ENCODE measurements at places on chromosomes 6 and 20.

DNA sequence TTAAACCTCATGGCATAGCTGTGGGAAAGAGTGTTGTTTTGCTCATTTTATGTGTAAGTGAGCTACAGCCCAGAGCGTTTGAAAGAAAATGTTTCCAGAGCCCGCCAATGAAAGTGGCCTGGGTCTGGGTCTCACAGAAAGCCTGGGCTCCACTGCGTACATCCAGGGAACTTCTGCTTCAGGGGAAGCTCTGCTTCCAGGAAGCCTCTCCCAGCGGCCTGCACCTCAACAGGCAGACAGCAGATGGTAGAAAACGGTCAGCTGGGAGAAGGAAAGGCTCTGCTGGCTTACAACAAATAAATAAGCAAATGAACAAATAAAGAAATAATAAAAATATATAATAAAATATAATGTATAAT lies 270.5 kb upstream of the SUPT3H start:
- no peak for DNase-seq

- DNase-seq, result peak; percentile 22
These were observed 20.6 kb upstream of the SGK2 start for GRCh38 chr20:43537921-43538877.

DNA sequence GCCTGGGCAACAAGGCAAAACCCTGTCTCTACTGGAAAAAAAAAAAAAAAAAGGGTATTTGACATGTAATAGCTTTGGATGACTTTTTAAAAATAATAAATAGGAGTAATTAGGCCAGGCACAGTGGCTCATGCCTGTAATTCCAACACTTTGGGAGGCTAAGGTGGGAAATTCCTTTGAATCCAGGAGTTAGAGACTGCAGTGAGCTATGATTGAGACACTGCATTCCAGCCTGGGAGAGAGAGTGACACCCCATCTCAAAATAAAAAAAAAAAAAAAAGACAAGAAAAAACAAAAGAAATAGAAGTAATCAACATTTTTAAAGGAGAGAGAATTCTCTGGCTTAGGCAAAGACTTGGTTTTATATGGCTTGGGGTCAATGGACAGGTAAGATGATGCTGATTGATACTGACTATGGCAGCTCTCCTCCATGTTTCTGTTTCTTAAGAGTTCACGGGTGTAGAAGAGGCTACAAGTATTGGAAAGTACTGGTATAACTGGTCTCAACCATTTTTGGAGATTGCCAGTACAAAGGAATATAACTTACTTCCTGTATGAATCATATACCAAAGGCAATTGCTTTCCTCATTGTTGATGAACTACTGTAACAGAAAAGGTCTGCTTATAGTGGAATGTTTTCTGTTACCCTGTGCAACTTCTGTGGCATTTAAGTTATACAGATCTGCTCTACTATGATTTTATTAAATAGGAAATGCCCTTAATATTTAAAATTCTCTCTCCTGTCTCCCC lies 10.1 kb downstream of the MAP3K5 start:
- DNase-seq, result no peak

DNA sequence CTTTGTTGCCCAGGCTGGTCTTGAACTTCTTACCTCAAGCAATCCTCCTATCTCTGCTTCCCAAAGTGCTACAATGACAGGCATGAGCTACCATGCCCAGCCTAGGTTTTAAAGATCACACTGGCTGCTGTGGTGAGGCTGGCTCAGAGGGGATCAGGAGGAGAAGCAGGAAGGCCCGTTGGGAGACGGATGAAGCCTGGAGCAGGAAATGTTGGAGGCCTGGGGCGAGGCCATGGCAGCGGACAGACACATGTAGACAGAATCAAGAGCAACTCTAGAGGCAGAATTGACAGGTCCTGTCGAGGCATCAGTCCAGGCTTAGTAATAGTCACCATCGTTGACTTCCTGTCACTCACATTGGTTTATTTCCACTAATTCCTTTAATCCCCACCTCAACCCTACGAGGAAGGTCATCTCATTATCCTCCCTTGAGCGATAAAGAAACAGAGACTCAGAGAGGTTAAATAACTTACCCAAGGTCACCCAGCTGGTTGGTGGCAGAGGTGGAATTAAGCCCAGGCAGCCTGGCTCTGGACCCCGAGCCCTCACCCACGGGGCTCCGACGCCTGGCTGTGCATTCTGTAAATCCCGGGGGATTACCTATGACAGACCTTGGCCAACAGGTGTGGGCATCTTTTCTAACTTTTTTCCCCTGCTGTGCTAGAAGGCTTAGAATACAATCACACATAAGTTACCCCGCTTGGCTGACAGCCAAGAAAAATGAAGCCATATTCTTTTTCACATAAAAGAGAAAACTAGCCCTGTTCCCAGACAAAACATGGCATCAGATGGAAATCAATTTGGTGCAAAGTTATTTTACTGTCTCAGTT lies 113.4 kb downstream of the EYA2 start:
- no peak for DNase-seq

GRCh38 chr6:134073161-134073560 lies 20.7 kb upstream of the SLC2A12 start:
- no peak for DNase-seq

GRCh38 chr20:1185316-1185741 lies 548 bp upstream of the TMEM74B start:
- no peak for DNase-seq

- peak; percentile 75 for DNase-seq
These were observed 19.8 kb upstream of the SCP2D1 start for GRCh38 chr20:18793625-18794427.

- DNase-seq, result no peak
These were observed 39.6 kb upstream of the GFOD1 start for GRCh38 chr6:13526727-13527670.

- no peak for DNase-seq
These were observed 182.1 kb upstream of the EXOC2 start for GRCh38 chr6:875012-875411.

DNA sequence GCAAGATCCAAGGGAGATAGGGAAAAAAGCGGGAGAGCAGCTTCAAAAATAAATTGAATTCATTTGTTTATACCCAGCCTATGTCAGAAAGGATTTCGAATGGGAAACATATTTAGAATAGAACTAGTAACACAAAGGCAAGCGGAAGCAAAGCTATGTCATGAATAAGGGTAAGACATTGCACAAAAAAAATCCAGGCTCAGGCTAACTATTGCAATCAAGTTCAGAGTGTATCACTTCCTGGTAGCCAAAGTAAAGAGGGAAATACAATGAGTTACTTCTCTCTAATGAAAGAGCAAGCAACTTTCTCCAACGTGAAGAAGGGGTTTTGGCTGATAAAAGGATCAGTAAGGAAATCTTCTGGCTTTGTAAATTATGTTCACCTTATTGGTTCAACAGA lies 212.8 kb downstream of the ZMYND8 start:
- no peak for DNase-seq

- no peak for DNase-seq
These were observed 237.6 kb upstream of the AFDN start for GRCh38 chr6:167588920-167589614.

GRCh38 chr6:15299430-15300131 lies 53.7 kb downstream of the JARID2 start:
- DNase-seq, result no peak

DNA sequence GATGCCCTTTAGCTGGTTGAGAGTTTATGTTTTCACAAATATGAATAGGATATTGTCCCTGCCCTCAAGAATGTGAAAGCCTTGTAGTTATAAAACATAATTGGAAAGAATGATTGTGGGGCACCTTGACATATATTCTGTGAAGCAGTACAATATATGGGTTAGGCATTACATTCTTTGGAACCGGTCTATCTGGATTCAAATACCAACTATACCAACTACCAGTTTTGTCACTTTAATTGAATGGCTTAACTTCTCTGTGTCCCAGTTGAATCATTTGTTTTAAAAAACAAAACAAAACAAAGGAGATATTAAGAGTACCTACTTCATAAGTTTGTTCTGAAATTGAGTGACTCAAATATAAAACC lies 146.5 kb downstream of the TBC1D32 start:
- DNase-seq, result no peak

DNA sequence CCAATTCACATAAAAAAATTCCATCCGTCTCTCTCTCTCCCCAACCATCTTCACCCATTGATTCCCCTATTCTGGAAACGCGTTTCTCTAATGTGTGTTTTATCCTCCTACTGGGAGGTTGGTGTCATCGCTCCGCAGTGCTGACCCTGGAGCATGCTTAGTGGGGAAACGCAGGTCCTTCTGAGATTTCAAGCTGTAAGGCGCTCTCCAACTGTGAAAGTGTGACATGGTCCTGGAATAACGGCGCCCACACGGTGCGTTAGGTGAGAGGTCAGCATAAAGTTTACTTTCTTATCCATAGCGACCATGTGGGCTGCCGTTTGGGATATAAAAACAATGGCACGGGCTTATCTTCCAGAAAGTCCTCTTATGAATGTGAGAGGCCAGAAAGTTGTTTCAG lies 123.9 kb downstream of the WDR27 start:
- DNase-seq, result no peak

DNA sequence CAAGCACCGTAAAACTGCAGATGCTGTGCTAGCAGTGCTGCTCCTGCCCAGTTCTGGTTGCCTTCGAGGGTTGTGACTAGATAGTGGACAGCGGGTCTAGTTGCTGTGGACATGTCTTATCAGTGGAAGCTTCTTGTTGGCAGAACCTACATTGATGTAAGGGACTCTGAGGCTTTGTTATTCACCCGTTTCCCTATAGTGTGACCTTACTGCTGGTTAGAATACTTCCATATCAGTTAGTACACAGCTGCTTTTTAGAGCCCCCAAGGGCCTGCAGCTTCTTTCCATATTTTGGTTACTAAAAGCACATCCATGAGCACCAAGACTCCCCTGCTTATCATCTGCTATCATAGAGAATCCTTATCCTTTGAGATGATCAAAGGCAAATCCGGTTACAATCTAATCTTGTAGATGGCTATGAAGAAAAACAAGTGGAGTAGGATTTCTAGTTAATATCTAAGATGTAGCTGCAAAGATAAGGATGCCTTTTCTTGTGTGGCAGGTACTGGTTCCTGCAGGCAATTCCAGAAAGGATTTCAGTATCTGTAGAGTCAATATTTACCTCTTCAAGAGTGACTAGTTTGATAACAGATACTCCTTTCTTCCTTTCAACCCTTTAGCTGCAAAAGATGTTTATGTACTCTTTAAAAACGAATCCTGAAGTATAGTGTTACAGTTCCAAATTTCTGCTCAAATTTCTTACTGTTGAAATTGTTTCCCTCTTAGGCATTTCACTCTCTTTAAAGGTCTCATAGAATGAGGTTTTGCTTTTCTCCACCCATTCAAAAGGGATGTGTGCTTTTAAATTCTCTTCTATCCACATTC lies 163.6 kb downstream of the JARID2 start:
- DNase-seq, result no peak

DNA sequence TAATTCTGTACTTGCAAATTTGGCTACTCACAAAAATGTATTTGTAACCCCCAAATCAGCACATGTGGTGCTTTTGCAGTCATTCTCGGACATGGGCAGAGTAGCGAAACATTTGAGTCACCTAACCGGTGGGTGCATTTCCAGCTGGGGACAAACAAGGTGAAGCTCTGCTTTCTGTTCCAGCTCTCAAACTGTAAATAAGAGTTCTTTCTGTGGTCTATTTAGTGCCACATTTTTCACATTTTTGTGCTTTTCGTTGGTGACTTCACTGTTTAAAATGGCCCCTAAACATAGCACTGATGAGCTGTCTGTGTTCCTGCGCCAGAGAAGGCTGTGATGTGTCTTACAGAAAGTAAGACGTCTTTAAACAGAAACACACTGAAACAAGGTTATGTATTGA lies 244.5 kb downstream of the CDC5L start:
- no peak for DNase-seq

- no peak for DNase-seq
These were observed 72.8 kb downstream of the RIPOR3 start for GRCh38 chr20:50618537-50618936.

GRCh38 chr6:154354265-154354777 lies 2.3 kb downstream of the IPCEF1 start:
- no peak for DNase-seq

- no peak for DNase-seq
These were observed 484.0 kb downstream of the C6orf118 start for GRCh38 chr6:164825386-164825785.

DNA sequence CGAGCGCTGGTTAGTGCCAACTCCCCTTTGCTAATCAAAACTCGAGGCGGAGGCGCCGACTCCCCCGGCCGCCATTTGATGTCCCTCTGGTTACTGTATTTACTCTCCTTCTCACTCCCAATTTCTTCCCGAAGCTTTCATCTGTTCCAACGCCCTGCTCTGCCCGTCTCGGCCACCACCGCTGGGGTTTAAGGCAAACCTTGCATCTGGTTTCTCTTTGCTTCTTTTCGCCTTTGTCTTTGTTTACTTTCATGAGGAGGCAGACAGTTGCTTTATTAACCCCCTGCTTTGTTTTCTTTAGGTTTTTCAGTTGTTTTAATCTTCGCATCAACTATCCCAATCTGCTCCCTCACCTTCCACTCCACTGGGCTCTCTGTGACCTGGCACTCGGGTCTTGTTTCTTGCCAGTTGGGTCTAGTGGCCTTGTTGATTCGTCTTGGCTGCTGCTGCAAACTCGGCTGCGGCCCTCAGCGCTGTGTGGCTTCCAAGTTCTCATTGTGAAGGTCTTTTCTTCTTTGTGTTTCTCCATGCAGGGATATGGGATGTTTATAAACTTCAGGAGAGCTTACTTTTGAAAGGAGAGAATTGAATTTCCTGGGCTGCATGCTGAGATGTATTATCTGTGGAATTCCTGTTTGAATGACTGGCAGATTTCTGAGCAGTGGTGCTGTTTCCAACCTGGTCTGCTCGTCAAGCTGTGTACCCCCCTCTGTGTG lies 155.1 kb downstream of the CDC5L start:
- DNase-seq, result no peak

GRCh38 chr20:48339190-48339985 lies 488.4 kb downstream of the PREX1 start:
- DNase-seq, result peak; percentile 38

DNA sequence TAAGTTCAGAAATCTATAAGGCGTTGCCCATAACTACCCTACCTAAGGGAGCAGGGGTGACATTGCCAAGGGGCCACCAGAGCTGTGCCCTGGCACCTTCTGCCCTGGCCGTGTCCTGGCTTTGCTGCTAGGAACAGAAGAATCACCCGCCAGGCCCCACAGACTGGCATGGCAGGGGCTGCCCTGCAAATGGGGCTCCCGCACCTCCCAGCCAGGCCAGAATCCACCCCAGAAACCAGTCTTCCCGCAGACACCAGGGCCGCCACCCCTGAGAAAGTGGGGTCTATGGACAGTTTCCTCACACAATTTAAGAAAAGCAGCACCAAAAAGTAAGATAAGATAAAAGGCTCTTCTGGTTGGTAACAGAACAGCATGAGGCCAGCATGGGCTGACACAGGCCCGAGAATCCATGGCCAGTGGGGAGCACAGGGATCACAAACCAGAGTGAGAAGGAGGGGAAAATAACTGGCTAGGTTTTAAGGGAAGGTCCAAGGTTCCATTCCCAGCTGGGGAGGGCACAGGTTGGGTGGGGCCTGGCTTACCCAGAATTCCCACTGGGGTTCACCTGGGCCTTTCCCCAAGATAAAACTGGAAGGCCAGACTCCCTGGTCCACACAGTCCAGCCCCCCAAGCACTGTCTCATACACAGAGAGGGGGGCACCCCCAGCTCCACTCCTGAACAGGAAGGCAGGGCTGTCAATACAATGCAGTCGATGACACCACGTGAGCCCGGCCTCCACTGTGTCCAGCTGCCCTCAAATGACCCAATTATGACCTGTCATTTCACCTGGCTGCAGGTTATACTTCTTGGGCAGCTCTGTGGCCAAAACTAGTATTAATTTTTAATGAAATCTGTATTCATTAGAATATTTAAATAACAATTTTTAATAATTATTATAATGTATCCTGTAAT lies 59.4 kb downstream of the PYGB start:
- DNase-seq, result no peak

All from HFF-Myc (cell line).